Aorta (tissue), 5 donors: ENCODE measurements at places on chromosomes 3 and 15. TPM values are rescaled to one million over a fixed set of nuclear protein-coding genes. Genes with fewer than 3 reads are reported as not detected.

GRCh38 chr3:156216852-156217251 lies 96.5 kb downstream of the KCNAB1 start:
- H3K36me3 ChIP-seq = no peaks in the 10 kb centered on the region
- H3K27ac ChIP-seq = no peak overlapping the region

DNA sequence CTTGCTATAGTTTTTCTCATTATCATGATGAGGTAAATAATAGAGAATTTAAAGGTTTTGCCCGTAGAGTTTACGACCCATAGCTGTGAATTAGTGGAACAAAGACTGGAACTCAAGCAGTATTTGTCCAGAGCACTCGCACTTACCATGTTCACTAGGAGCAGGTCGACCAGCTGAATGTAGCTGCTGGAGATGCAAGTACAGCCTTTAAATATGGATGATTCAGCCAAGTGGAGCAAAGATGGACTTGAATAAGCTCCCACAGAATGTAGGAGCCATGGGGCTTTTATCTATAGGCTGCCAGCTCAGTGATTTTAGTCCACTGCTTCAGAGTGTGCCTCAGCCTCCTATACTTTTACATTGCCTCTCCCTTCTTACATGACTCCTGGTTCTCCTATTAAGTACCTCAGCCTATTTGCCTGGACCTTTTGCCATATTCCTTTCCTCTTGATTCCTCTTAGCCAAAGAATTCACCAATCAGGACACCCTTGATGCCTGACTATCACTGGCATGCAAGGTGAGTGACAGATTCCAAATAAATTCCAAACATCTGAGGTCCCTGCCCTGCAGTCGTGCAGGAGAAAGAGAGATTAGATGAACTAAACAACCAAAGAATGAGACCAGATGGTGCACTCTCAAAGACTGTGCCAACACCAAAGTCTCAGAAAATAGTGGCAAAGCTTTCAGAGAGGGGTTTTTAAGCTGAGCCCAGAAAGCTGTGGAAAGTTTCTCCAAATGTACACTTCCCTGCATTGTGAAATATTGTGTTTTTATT lies 3.9 kb downstream of the MKRN3 start:
- no peak overlapping the region for H3K4me3 ChIP-seq
- H3K36me3 ChIP-seq = no peaks in the 10 kb centered on the region
- H3K27me3 ChIP-seq = no peaks in the 10 kb centered on the region
- no peaks in the 10 kb centered on the region for H3K4me1 ChIP-seq
- DNase-seq = no peak
- H3K27ac ChIP-seq = no peak overlapping the region

DNA sequence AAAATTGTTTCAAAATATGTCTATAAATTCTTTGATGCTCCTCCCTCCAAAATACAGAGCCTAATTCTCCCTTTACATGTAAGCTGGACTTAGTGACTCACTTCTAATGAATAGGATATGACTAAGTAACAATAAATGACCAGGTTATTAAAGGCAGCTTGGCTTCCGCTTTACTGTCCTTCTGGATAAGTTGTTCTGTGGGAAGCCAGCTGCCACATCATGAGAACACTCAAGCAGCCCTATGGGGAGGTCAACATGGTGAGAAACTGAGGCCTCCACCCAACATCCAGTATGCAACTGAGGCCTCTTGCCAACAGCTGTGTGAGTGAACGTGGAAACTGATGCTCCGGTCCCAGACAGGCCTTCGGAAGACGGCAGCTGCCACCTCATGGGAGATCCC lies 247.3 kb upstream of the CHRM5 start:
- no peaks in the 10 kb centered on the region for H3K4me1 ChIP-seq
- no peak overlapping the region for H3K27ac ChIP-seq
- no peaks in the 10 kb centered on the region for H3K27me3 ChIP-seq
- H3K4me3 ChIP-seq = no peak overlapping the region
- no peak for DNase-seq
- H3K36me3 ChIP-seq = no peaks in the 10 kb centered on the region

DIPK2A gene
- total RNA-seq = 30.2 TPM

- H3K36me3 ChIP-seq = no peaks in the 10 kb centered on the region
- no peak overlapping the region for H3K4me3 ChIP-seq
- H3K4me1 ChIP-seq = no peaks in the 10 kb centered on the region
Measured at GRCh38 chr3:33956776-33957175, 158.3 kb downstream of the PDCD6IP start.

APOD gene
- total RNA-seq = 596 TPM

GP5 gene
- 0.33 TPM for total RNA-seq

DNA sequence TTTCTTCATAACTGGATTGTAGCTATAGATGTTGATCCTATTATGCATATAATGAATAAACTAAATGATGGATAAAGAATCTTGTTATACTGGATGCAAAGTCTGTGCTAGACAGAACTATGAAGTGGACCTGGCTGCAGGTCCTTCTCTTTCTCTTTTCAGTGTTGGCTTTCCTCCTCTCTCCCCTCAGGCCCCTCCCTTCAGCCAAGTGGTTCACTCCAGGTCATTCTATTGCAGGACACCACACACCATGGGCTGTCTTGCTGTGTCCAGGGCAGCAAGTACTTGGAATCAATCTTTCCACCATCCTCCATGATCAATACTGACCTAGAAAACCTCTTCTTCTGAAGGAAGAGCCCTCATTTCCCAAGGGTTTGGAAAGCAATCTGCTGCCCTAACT lies 20.3 kb downstream of the EIF4E3 start:
- H3K27me3 ChIP-seq = no peaks in the 10 kb centered on the region
- H3K4me1 ChIP-seq = no peaks in the 10 kb centered on the region
- no peak overlapping the region for H3K4me3 ChIP-seq
- DNase-seq = no peak
- H3K36me3 ChIP-seq = no peaks in the 10 kb centered on the region

GRCh38 chr15:63729115-63729884 lies 104.4 kb downstream of the HERC1 start:
- no peaks in the 10 kb centered on the region for H3K27me3 ChIP-seq
- no peak overlapping the region for H3K27ac ChIP-seq
- peaks cover 3% of the 10 kb centered on the region for H3K36me3 ChIP-seq

DNA sequence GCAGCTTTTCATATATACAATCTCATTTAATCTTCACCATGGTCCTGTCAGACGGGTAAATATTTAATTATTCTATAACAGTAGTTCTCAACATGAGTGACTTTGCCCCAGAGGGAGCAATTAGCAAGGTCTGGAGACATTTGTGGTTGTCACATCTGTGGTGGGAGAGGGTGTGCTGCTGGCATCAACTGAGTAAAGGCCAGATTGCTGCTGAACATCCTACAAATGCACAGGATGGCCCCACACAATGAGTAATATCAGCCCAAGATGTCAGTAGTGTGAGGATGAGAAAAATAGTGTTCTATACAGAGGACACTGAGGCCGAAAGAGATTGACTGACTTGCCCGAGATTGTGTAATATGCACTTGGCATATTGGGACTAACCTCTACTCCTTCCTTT lies 156.0 kb downstream of the AGBL1 start:
- no peak overlapping the region for H3K27ac ChIP-seq
- no peak for DNase-seq
- H3K4me1 ChIP-seq = no peaks in the 10 kb centered on the region
- H3K4me3 ChIP-seq = no peak overlapping the region
- H3K27me3 ChIP-seq = peaks cover 4% of the 10 kb centered on the region

HDC gene
- total RNA-seq = 6.8 TPM

- no peak overlapping the region for H3K27ac ChIP-seq
- no peaks in the 10 kb centered on the region for H3K27me3 ChIP-seq
- H3K4me1 ChIP-seq = no peaks in the 10 kb centered on the region
- no peak for DNase-seq
- no peak overlapping the region for H3K4me3 ChIP-seq
Measured at GRCh38 chr3:172581757-172582166, 58.5 kb upstream of the TNFSF10 start.

MOBP gene
- 0.23 TPM for total RNA-seq

- H3K4me3 ChIP-seq = no peak overlapping the region
- peaks cover 2% of the 10 kb centered on the region for H3K4me1 ChIP-seq
- no peaks in the 10 kb centered on the region for H3K27me3 ChIP-seq
- H3K27ac ChIP-seq = no peak overlapping the region
Measured at GRCh38 chr15:53827355-53827754, 67.9 kb upstream of the WDR72 start.

LSG1 gene
- 31.3 TPM for total RNA-seq

- no peak overlapping the region for H3K4me3 ChIP-seq
- no peak overlapping the region for H3K27ac ChIP-seq
- H3K27me3 ChIP-seq = no peaks in the 10 kb centered on the region
- DNase-seq = no peak
Measured at GRCh38 chr15:87874896-87875711, 381.4 kb downstream of the NTRK3 start.

C3orf20 gene
- 0.16 TPM for total RNA-seq

DNA sequence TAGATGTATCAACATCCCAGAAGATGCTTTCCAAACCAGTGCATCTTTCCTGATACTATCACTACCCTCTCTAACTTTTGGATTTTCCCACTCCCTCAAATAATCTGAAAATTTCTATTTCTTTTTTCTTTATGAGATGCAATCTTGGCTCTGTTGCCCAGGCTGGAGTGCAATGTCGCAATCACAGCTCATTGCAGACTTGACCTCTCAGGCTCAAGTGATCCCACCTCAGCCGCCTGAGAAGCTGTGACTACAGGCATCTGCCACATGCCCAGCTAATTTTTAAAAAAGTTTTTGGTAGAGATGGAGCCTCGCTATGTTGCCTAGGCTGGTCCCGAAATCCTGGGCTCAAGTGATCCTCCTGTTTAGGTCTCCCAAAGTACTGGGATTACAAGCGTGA lies 239.7 kb downstream of the SUCLG2 start:
- H3K36me3 ChIP-seq = no peaks in the 10 kb centered on the region
- H3K27ac ChIP-seq = no peak overlapping the region
- H3K4me1 ChIP-seq = no peaks in the 10 kb centered on the region
- H3K4me3 ChIP-seq = no peak overlapping the region
- H3K27me3 ChIP-seq = no peaks in the 10 kb centered on the region

STXBP5L gene
- 0.16 TPM for total RNA-seq

SST gene
- total RNA-seq = not detected

P2RY14 gene
- 1.1 TPM for total RNA-seq

FSD2 gene
- total RNA-seq = not detected

DNA sequence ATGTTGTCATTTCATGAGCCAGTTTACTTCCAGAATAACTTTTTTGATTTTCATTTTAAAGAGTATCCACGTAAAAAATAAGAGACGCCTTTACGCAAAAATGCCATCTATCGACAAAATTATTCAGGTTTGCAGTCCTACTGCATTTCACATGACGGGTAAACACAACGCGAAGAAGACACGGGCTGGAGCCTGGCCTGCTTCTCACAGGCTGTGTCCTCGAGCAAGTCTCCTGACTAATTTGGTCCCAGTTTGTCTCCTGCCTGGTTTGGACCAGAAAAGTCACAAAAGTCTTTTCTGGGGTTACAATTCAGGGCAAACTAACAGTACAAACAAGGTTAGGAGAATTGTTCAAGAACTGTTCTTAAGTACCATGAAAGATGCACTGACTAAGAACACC lies 51.7 kb downstream of the CHSY1 start:
- H3K27me3 ChIP-seq = no peaks in the 10 kb centered on the region
- H3K36me3 ChIP-seq = no peaks in the 10 kb centered on the region
- no peak for DNase-seq
- no peak overlapping the region for H3K4me3 ChIP-seq
- H3K4me1 ChIP-seq = peaks cover 1% of the 10 kb centered on the region
- H3K27ac ChIP-seq = no peak overlapping the region

DNA sequence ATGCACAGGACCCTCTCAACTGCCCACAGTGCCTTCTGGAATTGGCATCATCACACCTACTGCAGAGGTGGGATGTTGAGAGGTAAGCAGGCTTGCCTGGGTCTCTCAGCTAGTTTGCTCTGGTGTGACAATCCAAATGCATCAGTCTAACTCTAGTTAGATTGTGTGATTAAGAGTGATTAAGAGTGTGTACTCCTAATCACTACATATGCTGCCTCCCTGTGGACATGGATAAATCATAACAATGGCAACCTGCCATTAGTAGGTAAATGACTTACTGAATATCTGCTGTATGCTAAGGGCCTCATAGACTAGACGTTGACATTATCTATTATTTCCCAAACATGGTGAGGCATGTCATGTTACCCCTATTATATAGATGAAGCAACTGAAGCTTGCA lies 342.1 kb downstream of the OCA2 start:
- no peak overlapping the region for H3K27ac ChIP-seq
- no peaks in the 10 kb centered on the region for H3K27me3 ChIP-seq
- no peaks in the 10 kb centered on the region for H3K4me1 ChIP-seq
- no peaks in the 10 kb centered on the region for H3K36me3 ChIP-seq
- no peak overlapping the region for H3K4me3 ChIP-seq

MAP1A gene
- total RNA-seq = 36.4 TPM

DNA sequence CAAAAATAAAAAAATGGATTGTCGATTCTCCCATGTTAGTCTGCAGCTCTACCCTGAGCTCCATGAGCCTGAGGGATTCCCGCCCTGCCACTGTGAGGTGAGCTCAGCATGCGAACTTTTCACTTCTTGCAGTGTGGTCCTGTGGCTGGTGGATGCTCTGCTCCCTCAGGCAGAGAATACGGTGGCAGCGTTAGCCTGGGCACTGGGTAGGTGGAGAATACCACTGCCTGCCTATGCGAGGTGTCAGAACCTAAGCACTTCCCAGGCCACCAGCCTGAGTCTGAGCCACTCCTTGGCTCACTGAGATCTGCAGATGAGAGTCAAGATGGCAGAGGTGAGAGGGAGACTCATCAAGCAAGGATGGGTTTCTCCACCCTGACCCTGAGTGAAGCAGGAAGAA lies 70.1 kb downstream of the ITGB5 start:
- no peak for DNase-seq
- peaks cover 3% of the 10 kb centered on the region for H3K4me1 ChIP-seq
- H3K27ac ChIP-seq = no peak overlapping the region
- H3K4me3 ChIP-seq = no peak overlapping the region
- H3K36me3 ChIP-seq = no peaks in the 10 kb centered on the region

DNA sequence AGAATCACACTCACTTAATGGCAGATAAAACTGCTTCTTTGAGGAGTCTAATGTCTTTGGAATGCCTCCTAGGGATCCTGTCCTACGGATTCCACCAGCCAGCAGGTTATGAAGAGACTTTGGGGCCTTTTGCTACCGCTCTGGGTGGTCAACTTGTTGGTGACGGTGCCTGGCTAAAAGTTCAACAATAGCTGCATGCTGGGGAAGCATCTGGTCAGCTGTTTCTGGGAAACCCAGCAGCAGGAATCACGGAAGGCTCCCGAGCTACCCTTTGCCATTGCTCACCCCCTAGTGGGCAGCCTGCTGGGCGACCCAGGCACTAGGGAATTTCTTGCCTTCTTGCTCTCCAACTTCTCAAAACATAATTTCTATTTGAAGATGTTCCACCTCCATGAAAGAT lies 263.3 kb downstream of the NEK10 start:
- no peaks in the 10 kb centered on the region for H3K36me3 ChIP-seq
- no peaks in the 10 kb centered on the region for H3K27me3 ChIP-seq
- H3K4me1 ChIP-seq = no peaks in the 10 kb centered on the region

- H3K27me3 ChIP-seq = no peaks in the 10 kb centered on the region
- no peak overlapping the region for H3K4me3 ChIP-seq
- H3K36me3 ChIP-seq = no peaks in the 10 kb centered on the region
- no peaks in the 10 kb centered on the region for H3K4me1 ChIP-seq
Measured at GRCh38 chr15:60635507-60636352, 156.8 kb upstream of the ICE2 start.

- H3K4me3 ChIP-seq = no peak overlapping the region
- H3K27ac ChIP-seq = no peak overlapping the region
- H3K4me1 ChIP-seq = peaks cover 4% of the 10 kb centered on the region
- no peaks in the 10 kb centered on the region for H3K27me3 ChIP-seq
- DNase-seq = no peak
- H3K36me3 ChIP-seq = no peaks in the 10 kb centered on the region
Measured at GRCh38 chr15:64622410-64623260, 152.8 kb downstream of the RBPMS2 start.
